ENCODE measurements at places on chromosomes 2 and 18. TPM values are rescaled to one million over a fixed set of nuclear protein-coding genes. Genes with fewer than 3 reads are reported as not detected.

UBE2F gene
- 59.2 TPM for total RNA-seq

PFN4 gene
- total RNA-seq: not detected

TMEM37 gene
- not detected for total RNA-seq

ICOS gene
- total RNA-seq: 161 TPM

BOLL gene
- total RNA-seq: not detected

FAM117B gene
- total RNA-seq: 16.6 TPM

C18orf54 gene
- total RNA-seq: 9.9 TPM

ADGRF3 gene
- total RNA-seq: 3.1 TPM

WDR12 gene
- 129 TPM for total RNA-seq

NEU2 gene
- not detected for total RNA-seq

SERPINB7 gene
- not detected for total RNA-seq

TBC1D8 gene
- total RNA-seq: 3.4 TPM

APCDD1 gene
- not detected for total RNA-seq

LMAN1 gene
- total RNA-seq: 134 TPM

TCF23 gene
- 0.02 TPM for total RNA-seq

EIPR1 gene
- total RNA-seq: 38.6 TPM

C2orf66 gene
- 0.09 TPM for total RNA-seq

MYOM1 gene
- 0.89 TPM for total RNA-seq

PIEZO2 gene
- not detected for total RNA-seq

IL1RL1 gene
- 0.26 TPM for total RNA-seq

PKDCC gene
- not detected for total RNA-seq

SLC38A11 gene
- not detected for total RNA-seq

NIF3L1 gene
- 47.7 TPM for total RNA-seq

POLR1A gene
- 38.1 TPM for total RNA-seq

CD226 gene
- 56.9 TPM for total RNA-seq

TTC39C gene
- 22.2 TPM for total RNA-seq

LRP1B gene
- total RNA-seq: not detected

CCDC141 gene
- 4.3 TPM for total RNA-seq

Measured in activated CD4-positive, alpha-beta T cell treated with anti-CD3 and anti-CD28 coated beads for 36 hours (primary cell).